ENCODE measurements at places on chromosomes 1 and 21. TPM values are rescaled to one million over a fixed set of nuclear protein-coding genes. Genes with fewer than 3 reads are reported as not detected.

The FCGR1A gene
- 3.3 TPM for total RNA-seq

The PDPN gene
- total RNA-seq = 5.3 TPM

The AQP10 gene
- 0.20 TPM for total RNA-seq

The FAM72C gene
- 0.59 TPM for total RNA-seq

The SLC1A7 gene
- total RNA-seq = not detected

The EPHA8 gene
- total RNA-seq = not detected
